Activated CD4-positive, alpha-beta memory T cell treated with anti-CD3 and anti-CD28 coated beads, Interleukin-2, amount 10 ng/mL, durations not matched to agents 7 days and 5 days (primary cell): ENCODE measurements at places on chromosomes 7 and 10. TPM values are rescaled to one million over a fixed set of nuclear protein-coding genes. Genes with fewer than 3 reads are reported as not detected.

Gene ARMH3
- 23.9 TPM for total RNA-seq

Gene SH2D4B
- 0.15 TPM for total RNA-seq

Gene KNDC1
- total RNA-seq = 0.55 TPM

Gene VWA2
- total RNA-seq = not detected

Gene STEAP2
- not detected for total RNA-seq

Gene BICC1
- total RNA-seq = 0.08 TPM

Gene TLL2
- total RNA-seq = not detected

DNA sequence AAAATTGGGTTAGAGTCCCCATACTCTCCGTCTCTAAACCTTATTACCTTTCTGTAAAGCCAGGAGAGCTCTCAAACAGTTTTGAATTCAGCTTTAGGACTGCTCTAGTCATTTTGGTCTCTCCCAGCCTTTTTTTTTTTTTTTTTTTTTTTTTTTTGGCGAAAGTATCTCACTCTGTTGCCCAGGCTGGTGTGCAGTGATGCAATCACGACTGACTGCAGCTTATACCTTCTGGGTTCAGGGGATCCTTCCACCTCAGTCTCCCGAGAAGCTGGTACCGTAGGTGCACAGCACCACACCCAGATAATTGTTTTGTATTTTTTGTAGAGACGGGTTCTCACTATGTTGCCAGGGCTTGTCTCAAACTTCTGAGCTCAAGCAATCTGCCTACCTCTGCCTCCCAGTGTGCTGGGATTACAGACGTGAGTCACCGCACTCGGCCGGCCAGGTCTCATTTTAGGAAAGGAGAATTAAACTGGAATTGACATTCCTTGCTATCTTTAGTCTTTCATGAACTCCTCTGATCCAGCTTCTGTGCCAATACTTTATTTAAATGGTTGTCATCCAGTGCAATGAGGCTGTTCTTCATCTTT is 31.4 kb upstream of the RSU1 start:
- DNase-seq = no peak

DNA sequence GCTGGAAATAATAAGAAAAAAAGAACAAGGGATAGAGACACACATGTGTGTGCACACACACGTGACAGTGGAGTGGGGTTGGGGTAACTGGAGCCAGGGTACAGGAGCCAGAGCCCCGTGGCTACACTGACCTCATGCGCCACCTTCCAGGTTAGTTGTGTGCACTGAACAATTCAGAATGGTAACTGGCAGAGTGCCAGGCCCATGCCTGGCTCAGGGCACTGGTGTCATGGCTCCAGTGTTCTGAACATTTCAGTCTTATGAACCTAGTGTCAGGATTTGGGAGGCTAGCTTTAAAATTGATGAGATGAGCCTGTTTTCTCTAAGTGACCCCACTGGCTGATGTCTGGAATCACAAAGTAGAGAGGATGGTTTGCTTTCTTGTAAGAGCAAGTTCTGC is 269.6 kb downstream of the SORCS3 start:
- DNase-seq = no peak

DNA sequence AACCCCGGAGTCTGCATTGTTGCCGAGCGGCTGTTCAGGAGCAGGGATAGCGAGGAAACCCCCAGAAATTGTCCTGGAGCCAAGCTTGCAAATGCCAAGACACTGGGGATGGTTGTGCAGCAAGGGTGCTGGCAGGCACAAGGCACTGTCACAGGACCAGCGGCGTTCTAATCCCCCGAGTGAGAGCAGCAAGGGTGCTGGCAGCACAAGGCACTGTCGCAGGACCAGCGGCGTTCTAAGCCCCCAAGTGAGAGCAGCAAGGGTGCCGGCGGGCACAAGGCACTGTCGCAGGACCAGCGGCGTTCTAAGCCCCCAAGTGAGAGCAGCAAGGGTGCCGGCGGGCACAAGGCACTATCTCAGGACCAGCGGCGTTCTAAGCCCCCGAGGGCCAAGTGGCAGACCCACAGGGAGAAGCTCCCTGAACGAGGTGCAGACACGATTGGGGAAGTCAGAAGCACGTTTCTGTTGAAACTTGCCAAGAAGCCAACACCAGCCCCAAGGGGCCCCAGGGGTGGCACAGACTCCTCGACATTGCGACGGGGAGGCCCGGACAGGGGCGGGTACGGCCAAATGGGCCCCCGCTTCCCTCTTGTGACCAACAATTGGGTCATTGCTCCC is 40.4 kb upstream of the INPP5A start:
- no peak for DNase-seq

GRCh38 chr10:132377326-132377725 is 19.7 kb upstream of the PWWP2B start:
- no peak for DNase-seq

GRCh38 chr7:31175672-31176071 is 123.6 kb downstream of the ADCYAP1R1 start:
- DNase-seq = no peak

- DNase-seq = no peak
Measured at GRCh38 chr10:33716501-33717267, 382.2 kb upstream of the NRP1 start.

DNA sequence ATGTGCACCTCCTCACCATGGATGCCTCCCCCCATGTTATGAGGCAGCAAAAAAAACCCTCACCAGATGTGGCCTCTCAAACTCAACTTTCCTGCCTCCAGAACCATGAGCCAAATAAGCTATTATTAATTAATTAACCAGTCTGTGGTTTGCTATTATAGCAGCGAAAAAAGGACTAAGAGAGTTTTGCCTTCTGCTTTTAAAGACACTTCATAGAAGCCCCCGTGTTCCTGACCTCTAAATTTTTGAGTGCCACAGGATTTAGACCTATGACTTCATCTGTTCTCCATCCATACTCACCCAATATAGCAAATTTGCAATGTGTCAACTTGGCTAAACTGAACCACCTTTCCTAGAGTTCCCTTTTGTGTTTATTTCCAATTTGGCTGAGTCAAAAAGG is 9.2 kb upstream of the SEMA3E start:
- DNase-seq = no peak

DNA sequence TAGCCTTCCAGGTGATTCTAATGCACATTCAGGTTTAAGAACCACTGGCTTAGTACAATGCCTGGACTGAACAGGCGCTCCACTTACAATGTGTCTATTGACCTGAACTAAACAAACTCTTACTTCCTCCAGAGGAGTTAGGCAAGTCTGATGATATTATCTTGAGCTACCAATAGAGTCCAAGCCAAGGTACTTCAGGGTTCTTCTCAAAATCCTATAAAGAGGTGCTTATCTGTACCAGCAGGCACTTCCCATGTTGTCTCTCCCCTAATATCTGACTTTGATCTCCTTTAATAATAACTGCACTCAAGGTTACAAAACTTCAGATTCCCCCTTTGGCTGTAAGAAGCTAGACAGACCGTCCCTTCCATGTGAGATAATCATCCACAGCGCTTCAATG is 157.0 kb upstream of the SVIL start:
- no peak for DNase-seq

- no peak for DNase-seq
Measured at GRCh38 chr7:94556028-94556427, 46.4 kb downstream of the CASD1 start.

- DNase-seq = peak; percentile 43
Measured at GRCh38 chr7:133230591-133231194, 22.2 kb upstream of the EXOC4 start.

DNA sequence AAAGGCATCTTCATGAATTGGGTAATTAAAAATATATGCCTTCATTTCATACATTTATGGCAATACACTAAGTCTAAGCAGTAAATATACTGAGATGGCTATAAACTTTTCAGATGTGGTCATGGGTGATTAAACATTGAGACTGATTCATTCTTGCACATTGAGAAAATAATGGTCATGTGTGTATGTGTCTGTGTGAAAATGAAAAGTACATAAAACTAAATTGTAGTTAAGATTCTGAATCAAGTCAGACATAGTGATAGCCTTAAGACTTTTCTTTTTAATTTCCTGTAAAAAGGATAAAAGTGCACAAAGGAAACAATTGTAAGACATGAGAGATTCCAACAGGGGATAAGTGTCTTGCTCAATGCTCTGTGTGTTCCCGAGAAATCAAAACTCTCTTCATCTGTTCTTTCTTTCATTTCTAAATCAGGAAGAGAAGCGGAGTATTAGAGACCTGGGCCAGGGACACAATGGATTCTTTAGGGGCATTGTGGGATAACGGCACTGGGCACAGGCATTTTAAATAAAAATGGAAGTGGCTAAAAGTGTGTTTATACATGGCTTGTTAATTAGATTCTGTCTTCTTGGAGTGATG is 69.8 kb upstream of the AGR3 start:
- DNase-seq = no peak

GRCh38 chr7:106895246-106895864 is 30.3 kb downstream of the PIK3CG start:
- DNase-seq = no peak

GRCh38 chr7:142615508-142615907 is 133.8 kb upstream of the PRSS1 start:
- DNase-seq = no peak

DNA sequence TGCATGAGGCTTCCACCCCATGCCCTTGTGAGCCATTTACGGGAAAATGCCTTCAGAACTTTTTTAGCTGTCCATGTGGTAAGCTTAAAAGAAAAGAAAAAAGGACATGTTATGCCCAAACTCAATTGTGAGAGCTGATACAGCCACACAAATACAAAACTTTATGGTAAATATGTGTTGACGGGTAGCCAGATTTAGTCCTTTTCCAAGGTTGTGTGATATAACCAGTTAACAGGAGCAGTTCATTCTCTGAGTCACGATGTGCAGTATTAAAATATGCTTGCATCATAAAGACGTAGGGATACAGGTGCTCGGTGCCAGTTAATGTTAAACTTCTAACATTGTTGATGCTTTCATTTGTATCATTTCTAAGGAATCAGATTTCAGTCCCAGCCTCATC is 350.4 kb downstream of the DNAJB6 start:
- no peak for DNase-seq

DNA sequence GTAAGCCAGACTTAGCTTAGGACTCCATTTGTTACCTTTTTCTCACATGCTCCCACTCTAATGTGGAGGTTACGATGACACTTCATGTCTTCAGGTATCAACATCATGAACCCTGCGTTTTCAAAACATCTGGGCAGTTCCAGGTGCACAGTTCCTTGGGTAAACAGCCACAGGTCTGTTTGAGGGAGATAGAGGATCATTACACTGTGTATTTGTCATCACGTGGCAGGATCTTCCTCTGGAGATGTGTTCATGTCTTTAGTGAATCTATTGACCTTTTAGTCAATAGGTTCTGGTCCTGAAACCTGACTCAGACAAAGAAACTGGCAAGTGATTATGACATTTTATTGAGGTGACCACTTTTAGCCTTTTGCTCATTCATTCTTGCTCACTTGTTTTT is 145.5 kb downstream of the ANKRD7 start:
- DNase-seq = no peak

- DNase-seq = no peak
Measured at GRCh38 chr7:66575398-66575797, 53.3 kb upstream of the KCTD7 start.

GRCh38 chr10:30550967-30551815 is 78.4 kb downstream of the LYZL2 start:
- DNase-seq = no peak

- DNase-seq = peak; percentile 54
Measured at GRCh38 chr10:14560791-14561765, 213.6 kb downstream of the FAM107B start.

- DNase-seq = no peak
Measured at GRCh38 chr10:13352519-13352918, 4.4 kb upstream of the SEPHS1 start.

- DNase-seq = no peak
Measured at GRCh38 chr10:125118011-125118611, 42.3 kb downstream of the CTBP2 start.

- DNase-seq = peak; percentile 15
Measured at GRCh38 chr10:79386637-79387465, 39.6 kb downstream of the PPIF start.

DNA sequence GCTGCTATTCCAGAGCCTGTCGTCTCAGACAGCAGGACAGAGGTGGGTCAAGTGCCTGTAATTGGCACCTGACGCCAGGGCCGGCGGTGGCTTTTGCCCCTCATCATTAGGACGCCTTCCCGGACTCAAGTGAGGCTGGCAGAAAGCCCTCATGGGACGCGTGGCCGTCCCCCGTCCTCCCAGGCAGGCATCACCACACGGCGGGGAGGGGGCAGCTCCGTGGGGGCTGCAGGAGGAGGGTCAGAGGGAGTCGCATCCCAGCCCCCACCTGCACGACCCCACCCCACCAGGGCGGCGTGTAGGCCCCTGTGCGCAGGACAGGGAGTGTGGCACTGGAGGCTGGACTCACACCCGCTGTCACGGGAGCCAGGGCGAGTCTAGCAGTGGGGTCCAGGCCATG is 16.3 kb downstream of the CFAP46 start:
- DNase-seq = no peak

GRCh38 chr10:30058570-30059132 is 735 bp downstream of the JCAD start:
- no peak for DNase-seq

GRCh38 chr7:76272851-76273497 is 29.5 kb upstream of the HSPB1 start:
- no peak for DNase-seq

- no peak for DNase-seq
Measured at GRCh38 chr10:126209451-126209850, 178.8 kb downstream of the ADAM12 start.

GRCh38 chr7:17706734-17707133 is 233.6 kb downstream of the SNX13 start:
- DNase-seq = peak; percentile 35

GRCh38 chr10:48951707-48952106 is 12.1 kb upstream of the LRRC18 start:
- no peak for DNase-seq

- peak; percentile 22 for DNase-seq
Measured at GRCh38 chr10:70052462-70053217, at the start of gene MACROH2A2. TSS of gene MACROH2A2 (plus strand) at chr10:70052846. CDS start at chr10:70075659, 22,813 bp downstream.

DNA sequence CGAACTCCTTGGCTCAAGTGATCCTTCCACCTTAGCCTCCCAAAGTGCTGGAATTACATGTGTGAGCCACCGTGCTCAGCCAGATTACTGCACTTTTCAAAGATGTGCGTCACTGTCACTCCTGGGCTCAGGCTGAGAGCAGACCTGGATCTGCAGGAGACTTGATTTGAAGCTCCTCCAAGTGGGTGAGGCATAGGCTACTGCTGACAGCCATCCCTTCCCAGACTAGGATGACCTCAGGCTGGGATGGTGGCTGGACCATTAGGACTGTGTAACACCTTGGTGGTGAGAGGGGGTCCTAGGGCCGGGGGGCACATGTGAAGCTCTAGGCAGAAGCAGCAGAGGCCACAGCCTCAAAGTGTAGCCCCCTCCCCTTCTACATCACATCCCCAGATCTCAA is 8.2 kb upstream of the SRRM3 start:
- DNase-seq = no peak

GRCh38 chr7:10022957-10023356 is 950.7 kb upstream of the PHF14 start:
- no peak for DNase-seq

- DNase-seq = no peak
Measured at GRCh38 chr7:151088856-151089699, 2.8 kb downstream of the AGAP3 start.
